HFFc6 (cell line): ENCODE measurements at places on chromosomes 12 and 14.

DNA sequence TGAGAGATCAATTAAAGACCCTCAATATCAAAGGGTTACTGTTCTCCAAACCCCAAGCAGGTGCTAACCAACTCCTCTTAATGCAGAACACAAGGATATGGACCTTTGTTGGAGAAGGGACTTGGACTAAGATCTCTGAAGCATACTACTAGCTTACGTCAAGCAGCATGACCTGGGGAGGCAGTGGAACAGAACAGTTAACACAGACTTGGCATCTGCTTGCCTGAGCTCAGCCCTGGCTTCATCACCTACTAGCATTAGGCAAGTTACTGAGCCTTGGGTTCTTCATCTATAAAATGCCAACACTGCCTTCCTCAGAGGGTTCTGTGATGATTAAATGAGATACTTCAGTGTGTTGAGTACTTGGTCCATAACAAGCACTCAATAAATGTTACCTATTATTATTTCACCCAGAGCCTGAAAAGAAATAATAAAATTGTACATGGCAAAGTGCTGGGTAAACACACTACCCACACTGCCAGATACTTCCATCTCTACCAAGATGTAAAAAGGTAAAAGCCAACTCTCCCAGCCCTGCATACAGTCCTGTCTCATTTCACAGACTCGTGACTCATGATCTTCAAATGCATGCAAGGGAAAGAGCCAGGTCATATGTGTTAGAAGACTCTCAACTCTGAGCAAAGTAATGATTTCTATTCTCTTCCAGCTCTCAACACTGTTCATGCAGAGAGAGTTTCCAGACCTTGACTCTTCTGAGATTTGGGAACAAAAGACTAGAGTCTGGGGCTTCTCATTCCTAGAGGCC lies 39.7 kb downstream of the FMNL3 start:
- peak overlapping the region; percentile 66 for H3K27ac ChIP-seq
- H3K4me3 ChIP-seq, result no peak overlapping the region
- H3K36me3 ChIP-seq, result no peaks in the 10 kb centered on the region; the same call in 1 of the 2 replicates
- peaks cover 69% of the 10 kb centered on the region for H3K4me1 ChIP-seq

DNA sequence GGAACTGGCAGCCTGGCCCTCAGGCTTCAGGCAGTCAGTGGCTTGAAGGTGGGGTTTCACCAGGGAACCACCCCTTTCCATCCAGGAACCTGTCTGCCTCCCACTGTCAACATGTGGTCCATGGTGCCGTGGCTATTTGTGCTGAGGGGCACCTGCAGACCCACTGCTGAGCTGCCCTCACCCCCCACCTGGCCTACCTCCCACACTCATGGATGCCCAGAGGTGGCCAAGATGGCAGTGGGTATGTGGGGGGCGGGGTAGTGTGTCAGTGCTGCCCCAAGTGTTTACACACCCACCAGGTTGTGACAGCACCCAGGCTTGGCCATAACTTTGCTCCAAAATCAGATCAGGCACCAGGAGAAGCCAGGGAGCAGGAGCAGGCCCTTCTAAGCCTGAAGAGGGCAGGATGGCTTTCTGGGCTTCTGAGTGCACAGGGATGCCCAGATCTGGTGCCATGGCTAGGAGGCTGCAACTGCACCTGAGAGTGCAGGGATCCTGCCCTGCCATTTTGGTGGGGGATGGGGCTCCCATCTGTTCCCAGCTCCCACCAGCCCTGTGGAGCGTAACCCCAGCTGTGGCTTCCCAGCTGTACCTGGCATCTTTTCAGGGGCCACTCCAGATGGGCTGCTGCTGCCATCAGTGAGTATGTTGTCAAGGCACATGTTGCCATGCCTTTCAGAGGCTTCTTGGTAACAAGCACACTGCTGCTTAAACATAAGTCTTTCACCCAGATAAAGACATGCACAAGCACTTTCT lies 263.9 kb downstream of the LRIG3 start:
- H3K27me3 ChIP-seq, result no peaks in the 10 kb centered on the region; the same call in 1 of the 2 replicates
- DNase-seq, result no peak
- no peaks in the 10 kb centered on the region for H3K36me3 ChIP-seq
- no peak overlapping the region for H3K27ac ChIP-seq
- H3K4me3 ChIP-seq, result no peak overlapping the region
- peaks cover 6% of the 10 kb centered on the region; the same call in 1 of the 2 replicates for H3K4me1 ChIP-seq

DNA sequence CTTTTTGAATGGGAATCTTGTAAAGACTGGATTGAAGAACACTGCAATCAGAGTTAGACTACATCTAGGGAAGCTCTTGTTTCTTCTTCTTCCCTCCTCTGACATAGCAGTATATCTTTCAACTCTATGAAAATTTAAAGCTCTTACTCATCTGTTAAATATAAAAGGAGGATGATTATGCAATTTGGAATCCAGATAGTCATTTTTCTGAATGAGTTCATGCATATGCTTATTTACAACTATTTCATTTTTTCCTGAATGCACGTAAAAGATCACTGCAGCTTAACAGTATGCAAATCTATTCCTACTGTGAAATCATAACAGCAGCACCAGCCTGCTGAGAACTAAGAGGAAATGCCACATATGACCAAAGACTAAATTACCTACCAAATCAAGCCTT lies 133.5 kb upstream of the TMCC3 start:
- DNase-seq, result peak; percentile 6
- H3K36me3 ChIP-seq, result no peaks in the 10 kb centered on the region
- H3K27me3 ChIP-seq, result peaks cover 12% of the 10 kb centered on the region
- H3K4me1 ChIP-seq, result peaks cover 23% of the 10 kb centered on the region
- H3K4me3 ChIP-seq, result no peak overlapping the region; the same call in 1 of the 2 replicates
- peak overlapping the region; percentile 15; the same call in 1 of the 2 replicates for H3K27ac ChIP-seq

GRCh38 chr12:94705676-94706075 lies 55.3 kb upstream of the TMCC3 start:
- peaks cover 17% of the 10 kb centered on the region; the same call in 1 of the 2 replicates for H3K27me3 ChIP-seq
- H3K27ac ChIP-seq, result no peak overlapping the region
- no peaks in the 10 kb centered on the region for H3K36me3 ChIP-seq
- no peak overlapping the region for H3K4me3 ChIP-seq
- peaks cover 10% of the 10 kb centered on the region for H3K4me1 ChIP-seq

GRCh38 chr12:74747305-74747704 lies 209.7 kb downstream of the ATXN7L3B start:
- H3K4me1 ChIP-seq, result no peaks in the 10 kb centered on the region
- no peaks in the 10 kb centered on the region for H3K36me3 ChIP-seq
- no peak overlapping the region for H3K27ac ChIP-seq
- no peak overlapping the region for H3K4me3 ChIP-seq
- DNase-seq, result peak; percentile 10
- H3K27me3 ChIP-seq, result peaks cover 4% of the 10 kb centered on the region; the same call in 1 of the 2 replicates

GRCh38 chr12:107554941-107555340 lies 130.7 kb upstream of the PWP1 start:
- peaks cover 3% of the 10 kb centered on the region; the same call in 1 of the 2 replicates for H3K27me3 ChIP-seq
- no peaks in the 10 kb centered on the region for H3K36me3 ChIP-seq
- DNase-seq, result no peak
- H3K4me3 ChIP-seq, result no peak overlapping the region
- no peak overlapping the region for H3K27ac ChIP-seq
- H3K4me1 ChIP-seq, result no peaks in the 10 kb centered on the region

GRCh38 chr12:60872850-60873713 lies 1277.3 kb downstream of the SLC16A7 start:
- no peak overlapping the region for H3K27ac ChIP-seq
- H3K27me3 ChIP-seq, result no peaks in the 10 kb centered on the region
- H3K4me3 ChIP-seq, result no peak overlapping the region

DNA sequence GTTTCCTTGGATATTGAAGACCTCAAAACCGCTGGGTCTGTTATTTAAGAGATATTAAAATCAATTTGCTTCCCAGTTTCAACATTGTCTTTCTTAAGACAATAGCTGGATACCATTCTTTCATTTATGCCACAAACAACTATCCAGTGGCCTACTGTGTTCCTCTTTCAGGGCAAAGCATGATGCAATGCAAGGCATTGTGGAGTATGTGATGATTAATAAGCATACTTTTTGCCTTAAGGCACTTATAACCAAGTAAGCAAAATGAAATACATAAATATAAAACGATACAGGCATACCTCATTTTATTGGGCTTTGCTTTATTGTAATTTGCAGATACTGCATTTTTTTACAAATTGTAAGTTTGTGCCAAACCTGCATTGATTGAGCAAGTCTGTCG lies 45.5 kb downstream of the SCN8A start:
- no peaks in the 10 kb centered on the region for H3K27me3 ChIP-seq
- DNase-seq, result peak; percentile 27
- H3K36me3 ChIP-seq, result peaks cover 24% of the 10 kb centered on the region
- peaks cover 73% of the 10 kb centered on the region for H3K4me1 ChIP-seq
- H3K4me3 ChIP-seq, result no peak overlapping the region

GRCh38 chr14:31921721-31922120 lies 155.4 kb upstream of the ARHGAP5 start:
- H3K4me1 ChIP-seq, result peaks cover 15% of the 10 kb centered on the region
- H3K27ac ChIP-seq, result no peak overlapping the region
- H3K36me3 ChIP-seq, result no peaks in the 10 kb centered on the region
- H3K4me3 ChIP-seq, result no peak overlapping the region
- H3K27me3 ChIP-seq, result peaks cover 5% of the 10 kb centered on the region

GRCh38 chr12:63982604-63983295 lies 138.2 kb downstream of the SRGAP1 start:
- peaks cover 64% of the 10 kb centered on the region for H3K4me1 ChIP-seq
- no peak for DNase-seq
- peaks cover 6% of the 10 kb centered on the region for H3K27me3 ChIP-seq
- H3K36me3 ChIP-seq, result peaks cover 49% of the 10 kb centered on the region
- H3K4me3 ChIP-seq, result no peak overlapping the region
- H3K27ac ChIP-seq, result peak overlapping the region; percentile 68

- H3K27me3 ChIP-seq, result peaks cover 5% of the 10 kb centered on the region
- H3K27ac ChIP-seq, result peak overlapping the region; percentile 85
- peaks cover 42% of the 10 kb centered on the region for H3K36me3 ChIP-seq
- DNase-seq, result peak; percentile 72
Observed at GRCh38 chr12:53381731-53382630, 2.0 kb downstream of the SP1 start.

- no peak overlapping the region for H3K27ac ChIP-seq
- peaks cover 16% of the 10 kb centered on the region for H3K27me3 ChIP-seq
- H3K4me1 ChIP-seq, result no peaks in the 10 kb centered on the region
- no peak overlapping the region for H3K4me3 ChIP-seq
- DNase-seq, result no peak
Observed at GRCh38 chr14:101559624-101560533, 1.4 kb upstream of the DIO3 start.

GRCh38 chr12:67327466-67327865 lies 58.3 kb downstream of the CAND1 start:
- no peak for DNase-seq
- H3K4me3 ChIP-seq, result no peak overlapping the region
- H3K36me3 ChIP-seq, result 0 out of 2 replicates have a peak, but pooled peaks cover 4% of the 10 kb centered on the region
- H3K27ac ChIP-seq, result no peak overlapping the region
- H3K27me3 ChIP-seq, result no peaks in the 10 kb centered on the region; the same call in 1 of the 2 replicates

DNA sequence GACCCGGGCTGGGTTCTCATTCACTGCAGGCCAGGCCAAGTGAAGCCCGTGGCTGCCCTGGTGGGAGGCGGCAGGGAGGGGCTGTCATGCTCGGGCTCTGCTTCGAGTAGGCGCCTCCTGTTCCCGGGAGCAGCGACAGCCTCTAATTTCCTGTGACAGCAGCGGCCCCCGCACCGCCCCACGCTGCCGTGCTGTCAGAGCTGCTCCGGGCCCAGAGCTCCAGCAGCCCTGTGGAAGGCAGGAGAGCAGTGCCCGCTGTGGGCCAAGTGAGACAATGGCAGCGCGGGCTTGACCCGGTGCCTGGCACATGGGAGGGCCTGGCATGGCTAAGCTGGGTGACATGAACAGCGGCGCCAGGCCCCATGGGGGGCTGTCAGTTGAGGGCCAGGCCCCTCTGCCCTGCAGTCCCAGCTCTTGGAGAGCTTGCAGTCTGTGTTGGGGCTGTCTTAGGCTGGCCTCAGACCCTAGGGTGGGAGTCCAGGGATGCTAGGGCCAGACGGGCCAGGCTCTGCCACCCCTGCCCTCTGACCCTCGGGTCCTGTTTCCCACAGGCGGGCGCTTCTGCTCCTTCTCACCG lies 5.1 kb downstream of the TRMT61A start:
- H3K4me1 ChIP-seq, result peaks cover 17% of the 10 kb centered on the region
- peaks cover 3% of the 10 kb centered on the region; the same call in 1 of the 2 replicates for H3K27me3 ChIP-seq

DNA sequence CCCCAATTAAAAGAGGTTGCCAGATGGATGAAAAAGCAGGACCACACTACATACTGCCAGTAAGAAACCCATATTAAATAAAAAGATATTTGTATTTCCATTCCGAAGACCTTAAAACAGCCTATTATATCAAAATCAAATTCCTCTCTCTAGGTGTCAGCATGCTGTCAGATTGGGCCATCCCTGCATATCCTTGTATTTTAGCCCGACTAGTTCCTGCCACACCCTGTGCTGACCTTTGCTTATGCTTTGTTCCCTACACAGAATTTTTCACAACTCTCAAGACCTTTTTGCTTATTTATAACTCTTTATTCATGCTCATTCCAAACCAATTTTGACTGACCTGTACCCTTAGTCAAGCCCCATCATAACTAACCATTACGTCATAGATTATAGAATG lies 12.8 kb downstream of the GSKIP start:
- H3K4me1 ChIP-seq, result no peaks in the 10 kb centered on the region
- no peak for DNase-seq
- H3K27ac ChIP-seq, result no peak overlapping the region
- H3K36me3 ChIP-seq, result peaks cover 5% of the 10 kb centered on the region; the same call in 1 of the 2 replicates

DNA sequence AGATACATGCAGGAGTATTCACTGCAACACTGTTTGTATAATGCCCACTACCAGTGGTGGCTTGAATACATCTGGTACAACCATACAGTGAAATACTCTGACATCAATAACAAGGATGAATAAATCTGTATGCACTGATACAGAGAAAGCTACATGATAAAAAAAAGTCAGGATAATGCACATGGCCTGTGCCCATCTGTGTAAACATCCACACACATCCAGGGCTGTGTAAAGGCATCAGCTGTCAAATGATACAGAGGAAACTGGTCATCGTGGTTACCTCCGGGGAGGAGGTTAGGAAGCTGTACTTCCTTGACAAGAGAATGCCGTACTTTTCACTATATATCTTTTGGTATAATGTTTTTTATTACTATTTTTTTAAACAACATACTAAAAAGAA lies 176.6 kb downstream of the FOXN3 start:
- no peak overlapping the region for H3K27ac ChIP-seq
- no peaks in the 10 kb centered on the region; the same call in 1 of the 2 replicates for H3K27me3 ChIP-seq
- H3K4me1 ChIP-seq, result peaks cover 16% of the 10 kb centered on the region
- 0 out of 2 replicates have a peak, but pooled peaks cover 4% of the 10 kb centered on the region for H3K36me3 ChIP-seq
- no peak for DNase-seq
- H3K4me3 ChIP-seq, result no peak overlapping the region

DNA sequence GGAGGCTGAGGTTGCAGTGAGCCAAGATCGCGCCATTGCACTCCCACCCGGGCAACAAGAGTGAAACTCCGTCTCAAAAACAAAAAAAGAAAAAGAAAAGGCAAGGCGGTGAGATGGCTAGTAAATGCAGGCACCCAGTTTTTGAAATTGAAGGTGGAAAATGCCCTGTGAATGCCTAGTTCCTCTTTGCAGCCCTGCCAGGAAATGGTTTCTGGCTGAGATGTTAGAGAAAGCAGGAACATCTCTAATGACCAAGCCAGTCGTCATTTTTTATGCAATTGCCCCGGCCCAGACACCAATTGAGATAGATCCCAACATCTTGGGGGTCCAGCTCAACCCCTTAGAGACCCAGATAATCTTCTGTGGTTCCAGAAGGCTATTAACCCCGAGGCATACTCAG lies 17.0 kb downstream of the SLC8A3 start:
- no peaks in the 10 kb centered on the region for H3K4me1 ChIP-seq
- H3K36me3 ChIP-seq, result no peaks in the 10 kb centered on the region
- H3K27ac ChIP-seq, result no peak overlapping the region
- no peak overlapping the region for H3K4me3 ChIP-seq
- no peaks in the 10 kb centered on the region for H3K27me3 ChIP-seq

GRCh38 chr14:96461950-96462798 lies 40.0 kb upstream of the PAPOLA start:
- H3K27ac ChIP-seq, result no peak overlapping the region
- no peak for DNase-seq
- H3K4me1 ChIP-seq, result no peaks in the 10 kb centered on the region
- no peaks in the 10 kb centered on the region for H3K36me3 ChIP-seq
- peaks cover 14% of the 10 kb centered on the region for H3K27me3 ChIP-seq
